ENCODE measurements at places on chromosomes 2 and 18.

GRCh38 chr2:120314690-120315366, 31.1 kb upstream of the INHBB start:
- no peak for ATAC-seq

DNA sequence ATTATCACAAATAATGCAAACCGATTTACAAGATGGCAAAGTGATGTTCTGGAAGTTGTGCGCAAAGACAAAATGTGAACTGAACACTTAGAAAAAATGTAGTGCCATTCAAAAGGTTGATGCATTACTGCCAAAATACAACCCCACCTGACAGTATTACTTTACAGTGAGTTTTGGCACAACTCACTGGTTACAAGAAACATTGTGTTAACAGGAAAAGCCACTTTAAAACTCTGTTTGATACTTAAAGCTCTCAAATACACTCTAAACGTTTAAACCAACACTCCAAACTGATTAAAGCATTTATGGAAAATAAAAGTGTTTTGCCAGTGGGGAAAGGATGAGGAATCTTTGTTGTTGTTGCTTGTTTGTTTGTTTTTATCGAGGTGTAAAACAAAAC, 173.4 kb upstream of the SATB2 start:
- ATAC-seq: no peak

DNA sequence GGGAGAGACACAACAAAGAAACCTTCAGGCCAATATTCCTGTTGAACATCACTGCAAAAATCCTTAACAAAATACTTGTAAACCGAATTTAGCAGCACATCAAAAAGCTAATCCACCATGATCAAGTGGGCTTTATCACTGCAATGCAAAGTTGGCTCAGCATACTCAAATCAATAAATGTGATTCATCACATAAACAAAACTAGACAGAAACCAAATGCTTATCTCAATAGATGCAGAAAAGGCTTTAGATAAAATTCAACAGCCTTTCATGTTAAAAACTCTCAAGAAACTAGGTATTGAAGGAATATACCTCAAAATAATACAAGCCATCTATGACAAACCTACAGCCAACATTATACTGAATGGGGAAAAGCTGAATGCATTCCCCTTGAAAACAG, 20.6 kb downstream of the GTF2A1L start:
- ATAC-seq: no peak

GRCh38 chr2:223519471-223519870, 82.7 kb downstream of the SCG2 start:
- ATAC-seq: no peak

DNA sequence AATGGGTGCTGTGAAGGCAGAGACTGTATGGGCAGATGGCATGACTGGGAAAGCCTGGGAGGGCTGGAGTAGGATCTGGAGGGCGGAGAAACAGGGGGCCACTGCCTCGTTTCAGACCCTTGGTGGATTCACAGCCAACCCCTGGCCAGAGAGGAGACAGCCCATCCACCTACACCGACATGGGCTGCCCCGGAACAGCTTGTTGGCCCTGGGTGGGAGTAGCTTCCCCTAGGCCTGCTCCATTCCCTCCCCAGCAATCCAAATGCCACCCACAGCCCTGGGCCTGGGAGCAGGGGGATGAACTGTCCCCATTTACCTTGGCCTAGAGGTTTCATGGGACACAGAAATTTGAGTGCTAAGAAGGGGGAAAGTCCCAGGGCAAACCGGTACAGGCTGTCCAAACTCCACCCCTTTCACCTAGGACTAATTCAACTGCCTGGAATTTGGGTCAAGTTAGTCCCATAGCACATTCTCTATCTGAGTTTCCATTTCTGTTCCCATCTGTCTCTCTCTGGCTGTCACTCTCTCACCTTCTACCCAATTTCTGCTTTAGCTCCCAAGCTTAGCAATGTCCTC, 37.0 kb downstream of the LBH start:
- no peak for ATAC-seq

DNA sequence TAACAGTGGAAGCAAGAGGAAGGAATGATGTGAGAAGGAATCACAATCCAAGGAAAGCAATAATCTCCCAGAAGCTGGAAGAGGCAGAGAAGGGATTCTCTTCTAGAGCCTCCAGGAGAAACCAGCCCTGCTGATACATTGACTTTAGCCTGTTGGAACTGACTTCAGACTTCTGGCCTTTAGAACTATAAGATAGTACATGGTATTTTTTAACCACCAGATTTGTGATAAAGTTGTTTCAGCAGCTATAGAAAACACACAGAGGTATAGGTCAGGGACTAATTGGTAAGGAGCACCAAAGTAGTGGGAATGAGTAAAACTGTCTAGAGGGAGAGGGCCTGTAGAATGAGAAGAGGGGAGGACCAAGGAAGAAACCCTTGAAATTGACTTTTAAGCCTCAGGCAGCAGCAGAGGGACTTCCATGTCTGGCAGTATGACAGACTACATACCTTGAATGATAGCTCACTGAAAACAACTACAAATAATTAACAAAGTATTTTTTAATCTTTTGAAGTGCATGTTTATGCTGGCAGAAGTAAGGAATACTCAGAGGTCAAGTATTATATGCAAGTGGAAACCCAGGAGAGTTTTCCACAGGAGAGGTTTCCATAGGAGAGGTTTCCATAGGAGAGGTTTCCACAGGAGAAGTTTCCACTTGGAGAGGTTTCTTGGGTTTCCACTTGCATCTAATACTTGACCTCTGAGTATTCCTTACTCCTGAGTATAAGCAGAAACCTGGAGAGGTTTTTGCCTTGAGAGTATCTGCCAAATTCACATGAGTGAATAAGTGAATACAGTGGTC, 33.8 kb upstream of the TMEM17 start:
- no peak for ATAC-seq

DNA sequence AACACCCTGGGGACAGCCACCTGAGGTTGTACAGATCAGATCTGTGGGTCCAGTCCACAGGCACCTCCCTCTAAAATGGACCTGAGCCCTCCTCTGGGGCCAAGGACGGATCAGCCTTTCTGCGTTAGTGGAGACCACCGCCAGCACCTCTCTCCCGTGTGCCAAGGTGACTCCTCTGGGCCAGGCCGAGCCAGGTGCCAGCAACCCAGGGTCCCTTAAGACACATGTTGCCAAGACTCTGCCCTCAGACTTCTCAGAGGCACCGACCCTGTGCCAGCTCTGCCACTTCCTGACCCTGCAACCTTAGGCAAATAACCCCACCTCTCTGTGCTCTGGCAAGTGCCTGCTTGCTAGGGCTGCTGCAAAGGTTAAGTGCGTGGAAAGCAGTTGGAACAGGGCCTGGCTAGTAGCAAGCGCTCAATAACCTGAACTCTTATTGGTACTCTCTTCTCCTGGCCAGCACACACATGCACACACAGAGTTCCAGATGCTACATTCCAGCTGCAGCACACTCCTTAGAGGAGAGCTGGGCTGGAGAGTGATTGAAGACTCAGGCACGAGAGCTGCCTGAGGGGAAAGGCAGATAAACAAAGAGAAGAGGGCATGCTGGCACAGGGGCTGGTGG, 105.6 kb downstream of the TNS1 start:
- no peak for ATAC-seq

DNA sequence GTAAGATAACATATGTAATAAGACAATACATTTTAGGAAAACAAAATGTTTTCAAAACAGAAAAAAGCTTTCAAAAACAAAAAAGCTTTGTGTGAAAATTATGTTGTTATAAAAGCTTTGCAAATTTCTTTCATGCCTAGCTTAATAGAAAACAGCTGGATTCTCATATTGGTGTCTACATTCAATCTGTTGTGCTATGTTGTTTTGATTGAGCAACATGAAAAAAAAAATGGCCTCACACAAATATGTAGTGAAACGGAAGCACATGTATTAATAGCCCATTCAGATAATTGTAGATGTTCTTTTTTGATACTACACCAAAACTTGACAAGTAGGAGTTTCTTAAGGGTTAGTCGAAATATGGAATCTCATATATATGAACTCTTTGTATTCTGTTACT, 197.5 kb downstream of the ZEB2 start:
- no peak for ATAC-seq

DNA sequence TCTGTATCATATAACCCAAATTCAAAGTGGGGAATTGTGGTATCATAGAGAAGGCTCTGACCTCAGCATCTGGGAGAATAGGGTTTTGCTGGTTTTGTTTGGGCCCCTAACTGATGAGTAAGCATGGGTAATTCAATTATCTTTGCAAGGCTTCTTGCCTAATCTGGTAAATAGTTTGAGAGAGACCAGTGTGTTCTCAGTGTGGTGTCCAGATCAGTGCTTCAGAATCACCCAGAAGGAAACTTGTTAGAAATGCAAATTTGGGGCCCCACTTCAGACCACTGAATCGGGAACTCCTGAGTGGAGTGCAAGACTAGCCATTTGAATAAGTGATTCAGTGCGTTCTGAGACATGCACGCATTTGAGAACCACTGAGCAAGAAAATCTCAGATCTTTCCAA, 282.7 kb downstream of the EPHA4 start:
- no peak for ATAC-seq

- ATAC-seq: no peak
These were observed 348.7 kb upstream of the CDH20 start for GRCh38 chr18:60984510-60984909.

- no peak for ATAC-seq
These were observed 893.1 kb upstream of the CELF4 start for GRCh38 chr18:38458698-38459097.

DNA sequence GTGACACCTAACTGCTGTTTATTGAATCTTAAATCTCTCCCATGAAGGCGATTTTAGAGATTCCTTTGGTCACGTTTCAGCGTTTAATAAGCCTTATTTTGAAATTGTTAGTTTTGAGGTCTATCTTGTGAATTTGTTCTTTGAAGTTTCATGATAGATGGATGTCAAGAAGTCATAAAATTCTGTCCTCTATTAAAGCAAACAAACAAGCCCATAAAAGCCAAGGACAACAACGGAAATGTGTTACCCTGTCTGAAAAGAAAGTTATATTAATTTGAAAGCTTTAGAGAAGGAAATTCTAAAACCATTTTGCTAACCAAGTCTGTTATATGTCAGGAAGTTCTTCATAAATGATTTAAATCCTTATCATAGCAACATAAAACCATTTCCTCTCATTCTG, 7.0 kb upstream of the CAVIN2 start:
- no peak for ATAC-seq

DNA sequence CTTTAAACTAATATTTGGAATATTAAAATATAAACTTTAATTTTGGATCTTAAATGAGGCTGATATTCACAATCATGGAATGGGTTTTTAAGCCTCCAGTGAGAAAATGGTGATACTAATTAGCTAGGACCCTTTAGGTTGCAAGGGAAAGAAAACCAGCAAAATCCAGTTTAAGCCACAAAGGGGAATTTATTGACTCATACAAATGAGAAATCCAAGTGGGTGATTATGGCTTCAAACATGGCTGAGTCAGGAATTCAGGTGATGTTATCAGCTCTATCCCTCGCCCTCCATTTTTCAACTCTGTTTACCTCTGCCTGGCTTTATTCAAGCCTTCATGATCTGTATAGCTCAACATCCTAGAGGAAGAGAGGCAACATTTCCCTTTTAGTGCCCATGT, 75.3 kb upstream of the DLX2 start:
- ATAC-seq: no peak

DNA sequence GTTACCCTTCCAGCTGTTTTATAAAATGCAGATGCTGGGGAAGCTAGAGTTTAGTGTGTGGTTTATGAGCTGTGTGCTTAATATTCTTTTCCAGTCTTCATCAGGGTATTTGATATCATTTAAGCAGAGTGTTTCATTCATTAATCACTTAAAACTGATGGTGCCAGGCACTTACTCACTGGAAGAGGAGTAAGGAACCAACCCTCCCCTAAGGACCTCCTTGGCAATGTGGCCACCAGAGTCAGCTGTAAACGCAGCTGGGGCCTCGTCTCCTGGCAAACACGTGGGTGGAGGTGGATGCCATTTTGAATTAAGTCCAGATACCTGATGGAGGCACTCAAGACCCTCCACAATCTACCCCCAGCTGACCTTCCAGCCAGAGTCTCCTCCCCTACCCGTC, 331.6 kb downstream of the CLIP4 start:
- no peak for ATAC-seq

- no peak for ATAC-seq
These were observed 7.3 kb downstream of the RBMS1 start for GRCh38 chr2:160486341-160486740.

GRCh38 chr2:37671009-37671815, at the start of gene CDC42EP3:
TSS of gene CDC42EP3 (minus strand) at chr2:37671642. CDS start at chr2:37646587, 25,055 bp downstream.
- ATAC-seq: peak; percentile 84

- ATAC-seq: peak; percentile 88
These were observed 10.4 kb upstream of the FAM228A start for GRCh38 chr2:24164416-24164973.

GRCh38 chr18:12485479-12486105, 77.9 kb downstream of the PRELID3A start:
- no peak for ATAC-seq

- no peak for ATAC-seq
These were observed 84.8 kb upstream of the TCF4 start for GRCh38 chr18:55672574-55673361.

GRCh38 chr2:66437109-66437690, 2.3 kb downstream of the MEIS1 start:
- no peak for ATAC-seq

DNA sequence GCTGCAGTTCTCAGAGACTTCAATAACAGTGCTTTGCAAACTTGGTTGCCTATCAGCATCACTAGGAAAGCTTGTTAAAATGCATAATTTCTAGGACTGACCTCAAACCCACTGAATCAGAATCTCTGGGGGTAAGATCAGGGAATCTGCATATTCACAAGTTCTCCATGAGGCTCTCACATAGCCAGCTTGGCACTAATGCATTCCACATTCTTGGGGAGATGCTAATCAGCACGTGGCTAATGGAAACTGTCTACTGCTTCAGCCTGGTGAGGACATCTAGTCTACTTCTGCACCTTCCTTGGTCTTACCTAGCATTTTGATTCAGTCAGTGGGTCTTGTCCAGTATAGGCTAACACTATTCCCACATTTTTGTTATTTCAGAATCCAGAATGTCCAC, 56.3 kb downstream of the RBKS start:
- ATAC-seq: no peak

DNA sequence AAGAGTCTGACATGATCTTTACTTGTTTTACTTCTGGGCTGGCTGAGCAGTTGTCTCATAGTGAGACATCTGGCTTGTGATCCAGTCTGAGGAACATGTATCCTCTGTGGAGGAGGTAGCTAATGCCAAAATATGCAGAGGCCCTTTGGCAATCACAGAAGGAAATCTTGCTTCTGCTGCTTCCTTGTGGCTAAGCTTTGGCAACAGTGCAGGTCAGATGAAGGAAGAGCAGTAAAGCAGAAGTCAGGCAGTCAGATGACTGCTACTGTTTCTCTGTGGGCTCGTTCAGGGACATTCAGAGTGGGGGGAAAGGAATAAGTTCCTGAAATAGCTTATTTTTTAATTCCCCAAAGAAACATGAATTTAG, 22.3 kb downstream of the DOK1 start:
- peak; percentile 56 for ATAC-seq

GRCh38 chr2:55489467-55490062, 30.0 kb upstream of the CFAP36 start:
- ATAC-seq: no peak

All from stimulated activated memory B cell treated with anti-CD40 and anti-IgM and Interleukin-4, amounts not matched to agents 10 μg/mL and 1 μg/mL and 100 μg/mL, for 72 hours (primary cell).